ENCODE measurements at places on chromosomes 11 and 22. TPM values are rescaled to one million over a fixed set of nuclear protein-coding genes. Genes with fewer than 3 reads are reported as not detected.

DNA sequence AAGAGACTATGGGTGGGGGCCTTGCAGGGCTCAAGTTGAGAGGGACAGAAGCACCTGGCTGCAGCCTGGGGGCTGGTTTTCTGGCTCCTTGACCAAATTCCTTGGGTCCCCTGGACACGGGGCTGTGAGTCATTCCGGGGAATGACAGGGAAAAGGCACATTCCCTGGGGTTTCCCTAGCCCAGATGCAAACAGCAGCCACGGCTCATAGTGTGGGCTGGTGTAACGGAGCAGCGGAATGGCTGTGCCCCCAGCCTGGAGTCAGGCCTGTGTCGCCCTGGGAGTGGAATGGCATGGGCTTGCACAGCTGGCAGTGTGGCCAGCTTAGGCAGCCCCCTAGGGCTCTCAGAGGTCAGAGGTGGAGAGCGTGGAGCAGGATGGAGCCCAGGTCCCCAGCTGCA is 77.6 kb upstream of the KCNQ1OT1 start:
- no peak for DNase-seq

GRCh38 chr11:8318536-8318935 is 54.9 kb upstream of the LMO1 start:
- DNase-seq: no peak

DNA sequence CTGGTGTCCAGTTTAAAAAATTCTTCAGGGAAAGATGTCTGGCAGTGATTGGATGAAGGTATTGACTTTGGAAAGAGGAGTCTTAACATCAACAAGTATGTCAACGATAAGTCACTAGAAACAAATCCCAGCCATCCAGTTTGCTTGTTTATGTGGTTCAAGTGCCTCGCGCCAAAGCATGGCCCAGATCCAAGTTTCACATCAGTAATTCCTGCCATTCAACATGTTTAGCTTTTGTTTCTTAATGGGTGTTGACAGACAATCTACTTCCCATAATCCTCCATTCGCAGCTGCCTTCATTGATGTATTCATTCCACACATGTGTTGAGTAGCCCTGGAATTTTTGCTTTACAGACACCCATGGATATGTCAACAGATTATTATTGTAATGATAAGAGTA is 77.8 kb downstream of the UBASH3B start:
- DNase-seq: peak; percentile 43

DNA sequence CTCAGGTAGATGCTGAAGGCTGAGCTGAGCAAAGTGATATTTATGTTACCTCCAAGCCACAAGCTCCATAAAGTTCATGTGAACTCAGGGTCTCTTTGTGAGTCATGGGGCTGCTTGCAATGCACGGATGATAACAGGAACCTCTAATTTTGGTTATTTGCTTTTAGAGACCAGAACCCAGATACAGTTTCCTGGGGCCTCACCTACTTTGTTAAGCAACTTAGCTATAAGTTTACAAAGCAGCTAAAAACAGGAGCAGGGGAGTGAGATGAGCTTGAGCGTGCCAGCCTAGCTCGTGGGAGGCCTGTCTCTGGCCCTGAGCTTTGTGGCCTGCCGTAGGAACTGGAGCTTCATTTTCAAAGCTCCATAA is 29.2 kb downstream of the SREBF2 start:
- DNase-seq: no peak

DNA sequence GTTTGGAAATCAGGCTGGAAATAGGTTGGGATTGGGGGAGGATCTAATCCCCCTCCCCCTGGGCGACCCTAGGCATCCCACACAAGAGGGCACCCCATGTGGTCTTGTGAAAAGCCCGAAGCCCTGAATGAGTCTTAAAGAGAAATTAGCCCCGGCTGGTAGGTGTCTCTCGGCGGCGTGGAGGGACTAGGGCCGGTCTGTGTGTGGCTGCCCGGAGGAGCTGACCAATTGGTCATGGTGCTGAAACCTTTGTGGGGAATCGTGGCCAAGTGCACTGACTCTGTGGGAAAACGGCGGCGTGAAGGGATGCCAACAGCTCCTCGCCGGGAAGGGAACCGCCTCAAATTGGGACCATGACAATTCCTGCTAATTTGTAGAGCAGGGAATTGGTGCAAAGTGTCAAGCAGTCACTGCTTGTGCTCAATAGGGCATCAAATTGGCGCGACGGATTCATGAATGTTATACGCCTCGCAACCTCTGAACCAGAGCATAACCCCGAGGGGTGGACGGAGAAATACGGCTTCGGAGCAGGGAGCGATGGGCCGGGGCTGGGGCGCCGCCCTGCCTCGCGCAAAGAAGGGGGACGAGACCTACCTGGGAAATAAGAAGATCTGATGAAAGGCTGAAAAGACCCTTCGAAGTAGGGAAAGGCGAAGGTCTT is 1.5 kb downstream of the DBX1 start:
- peak; percentile 59 for DNase-seq

- DNase-seq: no peak
These were observed 78.3 kb downstream of the LRRC32 start for GRCh38 chr11:76592025-76592914.

Gene MUC6
- 0.57 TPM for polyA plus RNA-seq

Gene DEFB131B
- 5.5 TPM for polyA plus RNA-seq

Gene SAA4
- not detected for polyA plus RNA-seq

Measured in right lung (tissue), 10 donors.